ENCODE measurements at places on chromosomes 11 and 22. TPM values are rescaled to one million over a fixed set of nuclear protein-coding genes. Genes with fewer than 3 reads are reported as not detected.

Gene COX8A
- total RNA-seq, result 203 TPM

Gene BIRC3
- 11.4 TPM for total RNA-seq

Gene IGF2
- total RNA-seq, result 323 TPM

Gene PRODH
- 3.4 TPM for total RNA-seq

Gene C11orf42
- not detected for total RNA-seq

Gene IFITM1
- 205 TPM for total RNA-seq

Gene GDPD4
- total RNA-seq, result not detected

Gene TOP3B
- total RNA-seq, result 19.3 TPM

DNA sequence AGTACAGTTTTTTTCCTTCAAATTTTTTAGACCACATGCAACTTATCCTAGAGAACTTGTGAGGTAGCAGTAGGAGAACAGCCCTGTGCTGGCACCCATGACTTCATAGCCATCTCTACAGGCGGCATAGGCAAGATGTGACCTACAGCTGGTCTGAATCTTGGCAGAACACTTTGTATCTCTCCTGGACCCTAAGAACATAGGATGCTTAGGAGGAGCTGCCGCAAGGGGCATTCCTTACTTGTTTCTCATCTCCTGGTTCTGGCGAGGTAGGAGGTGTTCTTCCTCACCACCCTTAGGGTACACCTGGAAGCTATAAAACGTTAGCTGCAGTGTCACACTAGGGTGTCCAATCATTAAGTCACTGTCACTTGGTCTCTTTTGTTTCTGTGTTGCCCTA lies 16.4 kb downstream of the CWC15 start:
- DNase-seq, result no peak

GRCh38 chr11:119828819-119829218 lies 99.8 kb upstream of the NECTIN1 start:
- DNase-seq, result peak; percentile 3

DNA sequence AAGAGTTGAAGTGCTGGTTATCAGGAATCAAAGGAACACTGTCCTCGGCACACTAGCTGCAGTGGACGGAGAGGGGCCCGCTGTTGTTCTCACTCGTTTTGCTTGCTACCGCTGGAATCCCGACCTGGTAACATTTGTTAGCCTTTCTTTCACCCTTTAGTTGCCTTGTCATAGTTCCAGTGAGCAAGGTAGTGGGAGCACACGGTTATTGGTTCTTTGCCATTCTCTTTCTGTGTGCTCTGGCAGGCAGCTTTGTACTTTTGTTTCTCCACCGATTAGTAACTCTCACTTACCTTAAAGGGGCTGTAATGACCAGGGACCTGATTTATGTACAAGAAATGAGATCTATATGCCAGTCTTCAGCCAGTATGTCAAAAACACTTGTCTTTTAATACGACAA lies 1.8 kb downstream of the DEPDC7 start:
- DNase-seq, result no peak

DNA sequence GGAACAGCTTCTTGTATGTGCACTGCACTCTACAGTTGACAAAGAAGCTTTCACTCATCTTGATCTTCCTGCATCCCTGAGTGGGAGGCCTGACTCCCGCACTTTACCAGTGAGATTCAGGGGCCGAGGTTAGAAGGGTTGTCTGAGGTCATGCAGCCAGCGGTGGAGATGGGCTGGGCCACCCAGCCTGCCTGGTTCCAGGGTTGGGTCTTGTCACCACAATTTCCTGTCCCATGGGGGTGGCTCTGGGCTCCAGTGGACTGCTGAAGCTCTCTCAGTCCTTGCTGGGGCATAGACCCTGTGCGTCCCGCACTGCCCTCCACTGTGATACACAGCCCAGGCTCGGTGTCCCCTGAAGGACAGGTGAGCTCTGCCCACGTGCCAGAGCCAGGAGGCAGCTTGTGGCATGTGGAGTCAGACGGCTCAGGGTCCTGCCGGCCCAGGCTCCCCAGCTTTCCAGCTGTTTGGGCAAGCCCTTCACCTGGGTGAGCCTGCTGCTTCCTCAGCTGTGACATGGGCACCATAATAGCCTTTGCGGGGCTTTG lies 6.9 kb upstream of the MYO7A start:
- no peak for DNase-seq

DNA sequence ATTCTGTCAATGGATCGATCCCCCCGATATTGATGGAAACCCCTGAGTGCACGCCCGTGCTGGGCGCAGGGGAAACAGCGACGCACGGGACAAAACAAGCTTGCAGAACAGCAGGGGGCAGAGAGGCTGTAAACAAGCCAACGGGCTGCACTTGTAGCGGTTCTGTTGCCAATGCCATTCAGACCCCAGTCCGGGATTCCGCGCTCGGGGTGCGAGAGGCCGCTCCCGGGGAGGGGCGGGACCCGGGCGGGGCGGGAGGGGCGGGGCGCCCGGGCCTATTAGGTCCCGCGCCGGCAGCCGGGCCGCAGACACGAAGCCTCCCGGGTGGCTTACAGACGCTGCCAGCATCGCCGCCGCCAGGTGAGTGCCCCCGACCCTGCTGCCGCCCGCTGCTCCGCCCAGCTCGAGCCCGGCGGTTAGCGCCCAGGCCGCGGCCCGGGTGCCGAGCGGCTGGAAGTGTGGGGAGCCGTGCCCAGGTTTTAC lies at the start of gene BIK:
Gene BIK, plus strand, starts transcription at position 307 of the 483 bp plus-strand sequence. CDS start 13,273 bp downstream, outside the sequence.
- DNase-seq, result peak; percentile 83

- no peak for DNase-seq
These were observed 29.9 kb downstream of the SERPIND1 start for GRCh38 chr22:20803696-20804324.

DNA sequence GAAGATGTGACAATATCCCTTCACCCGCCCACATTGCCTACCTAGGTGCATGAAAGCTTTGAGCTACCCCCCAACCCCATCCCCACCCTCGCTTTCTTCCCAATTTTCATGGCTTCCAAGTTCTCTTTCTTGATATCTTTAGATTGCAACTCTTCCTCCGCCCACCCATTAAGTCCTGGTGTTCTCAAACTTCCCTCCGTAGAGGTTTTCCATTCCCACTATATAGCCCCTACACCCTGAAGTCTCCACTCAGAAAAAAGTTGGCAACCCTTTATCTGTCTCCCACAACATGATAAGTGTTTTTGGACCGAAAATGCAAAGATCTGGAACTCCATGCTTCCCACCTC lies 572 bp downstream of the ZNF70 start:
- DNase-seq, result no peak

DNA sequence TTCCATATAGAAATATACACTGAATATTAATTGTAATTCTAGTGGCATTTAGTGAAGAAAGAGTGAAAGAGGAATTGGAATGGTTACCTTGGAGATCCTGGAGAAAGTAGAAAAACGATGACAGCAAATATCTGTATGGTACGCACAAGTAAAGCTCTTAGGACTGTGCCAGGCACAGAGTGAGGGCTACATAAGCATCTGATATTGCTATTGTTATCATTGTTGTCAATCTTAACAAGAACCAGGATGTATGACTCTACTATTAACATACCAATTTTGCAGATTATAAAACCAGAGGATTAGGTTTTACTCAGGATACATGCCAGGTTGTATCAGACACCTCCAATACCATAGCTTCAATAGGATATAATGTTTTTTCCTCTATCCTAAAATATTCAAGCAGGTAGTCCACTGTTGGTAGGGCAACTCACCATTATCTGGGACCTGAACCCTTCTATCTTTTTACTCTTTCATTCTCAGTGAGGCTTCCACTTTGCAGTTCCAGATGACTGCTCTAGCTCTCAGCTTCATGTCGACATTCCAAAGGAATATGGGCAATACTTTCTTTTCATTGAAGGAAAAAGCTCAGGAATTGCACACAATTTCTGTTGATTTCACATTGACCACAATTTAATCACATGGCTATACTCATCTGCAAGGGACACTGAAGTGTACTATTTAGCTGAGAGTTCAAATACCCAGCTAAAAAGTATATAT lies 73.2 kb downstream of the RAB38 start:
- DNase-seq, result no peak

GRCh38 chr11:63592975-63593395 lies 21.2 kb downstream of the PLAAT3 start:
- DNase-seq, result peak; percentile 71

All from posterior vena cava (tissue), 2 donors.